Kasumi-1 (cell line): ENCODE measurements at places on chromosomes 16 and 17.

GRCh38 chr17:70190959-70191805, 21.9 kb downstream of the KCNJ2 start:
- no peak for DNase-seq

DNA sequence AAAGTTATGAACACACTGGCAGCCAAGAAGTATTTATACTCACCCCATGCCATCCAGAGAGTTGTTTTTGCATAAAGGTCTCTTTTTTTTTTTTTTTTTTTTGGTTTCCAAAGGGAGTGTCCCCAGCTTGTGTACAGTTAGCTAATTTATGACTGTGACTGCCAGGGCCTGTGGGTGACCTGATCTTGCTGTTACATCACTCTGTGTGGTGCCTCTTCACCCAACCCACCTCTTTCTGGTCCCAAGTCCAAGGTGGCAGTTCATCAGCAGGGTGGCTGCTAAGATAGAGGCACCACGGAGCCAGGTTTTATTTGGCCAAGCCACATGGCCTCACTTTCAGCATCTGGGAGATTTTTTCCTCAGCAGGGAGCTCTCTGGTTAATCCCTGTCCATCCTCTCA, at the start of gene NOS2:
TSS of gene NOS2 (minus strand) at position 8 of the 400 bp plus-strand sequence. CDS start 1,720 bp downstream, outside the sequence.
- DNase-seq: no peak

DNA sequence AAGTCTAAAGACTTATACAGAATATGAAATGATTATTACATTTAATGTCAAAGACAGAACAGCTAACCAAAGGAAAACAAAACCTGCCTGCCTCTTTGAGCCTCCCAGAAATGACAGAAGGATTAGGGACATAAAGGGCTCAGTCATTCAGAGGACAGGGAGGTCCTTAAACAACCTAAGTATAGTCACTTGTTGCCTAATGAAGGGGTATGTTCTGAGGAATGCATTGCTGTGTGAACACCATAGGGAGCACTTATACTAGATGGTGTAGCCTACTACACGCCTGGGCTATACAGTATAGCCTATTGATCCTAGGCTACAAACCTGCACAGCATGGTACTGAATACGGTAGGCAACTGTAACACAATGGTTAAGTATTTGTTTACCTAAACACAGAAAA, 106.4 kb downstream of the PARN start:
- DNase-seq: no peak

DNA sequence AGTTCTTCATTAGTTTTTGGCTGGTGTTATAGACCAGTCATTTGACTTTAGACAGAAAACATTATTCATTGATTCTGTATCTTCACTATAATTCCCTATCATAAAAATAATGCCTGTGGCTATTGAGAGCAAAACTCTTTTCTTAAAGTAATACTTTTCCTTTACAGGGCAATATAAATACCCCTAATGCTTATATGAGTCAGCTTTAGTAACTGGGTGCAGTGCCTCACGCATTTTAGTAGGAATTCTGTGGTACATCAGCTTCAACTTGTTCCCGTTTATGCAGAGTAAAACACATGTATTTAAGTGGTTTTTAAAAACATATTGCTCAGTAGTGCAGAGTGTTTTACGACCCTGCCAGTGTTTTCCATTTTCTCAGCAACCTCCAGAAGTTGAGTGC, 68.1 kb downstream of the SEC14L1 start:
- no peak for DNase-seq

GRCh38 chr16:46886764-46887523, 2.8 kb downstream of the GPT2 start:
- DNase-seq: no peak

GRCh38 chr16:89987169-89987568, 32.1 kb downstream of the DBNDD1 start:
- DNase-seq: no peak

DNA sequence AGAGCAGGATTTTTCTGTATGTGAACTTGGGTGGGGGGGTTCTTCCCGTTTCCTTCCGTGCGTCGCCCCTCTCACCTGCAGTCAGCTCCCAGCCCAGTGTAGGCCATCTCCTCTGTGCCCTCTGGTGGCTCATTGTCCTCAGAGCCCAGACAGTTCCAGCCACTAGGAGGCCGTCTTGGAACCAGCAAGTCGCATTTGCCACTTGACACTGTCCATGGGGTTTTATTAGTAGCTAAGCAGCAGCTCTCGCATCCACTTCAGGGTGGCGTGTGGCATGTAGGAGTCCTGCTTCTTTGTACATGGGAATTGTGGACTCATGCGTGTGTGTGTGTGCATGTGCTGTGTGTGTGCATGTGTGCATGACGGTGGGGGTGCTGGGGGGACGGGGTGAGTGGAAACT, 74.0 kb downstream of the SEC14L1 start:
- peak; percentile 66 for DNase-seq
